Transverse colon (tissue), 4 donors: ENCODE measurements at places on chromosomes 6 and 20. TPM values are rescaled to one million over a fixed set of nuclear protein-coding genes. Genes with fewer than 3 reads are reported as not detected.

The CCN6 gene
- total RNA-seq: not detected

The PRKN gene
- 4.5 TPM for total RNA-seq

The CST4 gene
- not detected for total RNA-seq

The CTAGE9 gene
- total RNA-seq: not detected

The OPRM1 gene
- total RNA-seq: not detected

The UNC5CL gene
- total RNA-seq: 4.4 TPM

The SPAG4 gene
- 3.3 TPM for total RNA-seq

The LST1 gene
- total RNA-seq: not detected

The RNF39 gene
- total RNA-seq: not detected

The TFAP2D gene
- not detected for total RNA-seq

The TRAPPC3L gene
- not detected for total RNA-seq

The MTHFD1L gene
- total RNA-seq: 10.1 TPM

The MACROD2 gene
- 4.6 TPM for total RNA-seq

The TRIM40 gene
- 11.6 TPM for total RNA-seq

The ADAM33 gene
- total RNA-seq: 150 TPM

The CD40 gene
- 4.1 TPM for total RNA-seq

The SIRPD gene
- total RNA-seq: not detected

The SCRT2 gene
- total RNA-seq: not detected

The MPIG6B gene
- total RNA-seq: not detected

The UQCC2 gene
- 8.2 TPM for total RNA-seq

The CCR6 gene
- total RNA-seq: not detected

The OPN5 gene
- total RNA-seq: not detected

The PPIL1 gene
- total RNA-seq: 1.00 TPM

The CDH4 gene
- total RNA-seq: not detected

The FERMT1 gene
- 30.2 TPM for total RNA-seq

The SNTA1 gene
- total RNA-seq: 17.1 TPM

The PCK1 gene
- 733 TPM for total RNA-seq

The CALHM6 gene
- not detected for total RNA-seq

The ME1 gene
- 36.6 TPM for total RNA-seq

The C6orf136 gene
- total RNA-seq: 301 TPM

The STMND1 gene
- 1.1 TPM for total RNA-seq

The C20orf202 gene
- 0.32 TPM for total RNA-seq

The SMAP1 gene
- total RNA-seq: 45.3 TPM

The ANKRD60 gene
- not detected for total RNA-seq

The IRF4 gene
- 18.4 TPM for total RNA-seq

The MTFR2 gene
- total RNA-seq: 1.4 TPM

The CUL9 gene
- total RNA-seq: 69.9 TPM

The EFCAB8 gene
- 0.14 TPM for total RNA-seq

The BPI gene
- total RNA-seq: not detected

The SCGN gene
- total RNA-seq: 6.4 TPM

The MYLK4 gene
- total RNA-seq: 0.60 TPM

The TTBK1 gene
- total RNA-seq: 1.1 TPM

The ZBP1 gene
- 1.6 TPM for total RNA-seq
